ENCODE measurements at places on chromosomes 2 and 18.

DNA sequence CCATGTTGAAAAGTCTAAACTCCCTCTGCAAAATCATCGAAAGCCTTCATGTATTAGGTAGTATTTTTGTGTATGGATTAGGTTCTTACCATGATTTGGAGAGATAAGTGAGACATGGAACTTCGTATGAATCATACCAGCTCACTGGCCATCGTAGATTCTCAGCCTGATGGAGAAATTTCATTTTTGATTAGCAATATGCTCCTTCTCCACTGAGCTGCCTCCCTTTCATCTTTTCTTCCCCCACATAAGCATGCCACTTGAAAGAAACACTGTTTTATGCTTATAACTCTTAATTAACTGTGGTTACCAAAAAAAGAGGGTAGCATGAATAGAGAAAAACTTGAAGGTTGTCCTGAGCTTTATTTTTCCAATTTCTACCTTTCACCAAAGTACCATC is 111.9 kb downstream of the NCK2 start:
- DNase-seq: no peak

DNA sequence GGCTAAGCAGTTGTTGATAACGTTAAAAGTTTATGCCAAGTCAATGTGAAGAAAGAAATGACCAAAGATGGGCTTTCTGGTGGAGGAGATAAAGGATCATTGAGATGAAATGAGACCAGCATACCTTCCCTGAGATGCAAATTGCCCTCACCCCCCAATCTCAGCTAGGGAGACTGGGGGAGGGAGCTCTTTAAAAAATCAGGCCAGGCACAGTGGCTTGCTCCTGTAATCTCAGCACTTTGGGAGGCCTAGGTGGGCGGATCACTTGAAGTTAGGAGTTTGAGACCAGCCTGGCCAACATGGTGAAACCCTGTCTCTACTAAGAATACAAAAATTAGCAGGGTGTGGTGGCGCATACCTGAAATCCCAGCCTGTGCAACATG is 30.9 kb upstream of the KCMF1 start:
- no peak for DNase-seq

DNA sequence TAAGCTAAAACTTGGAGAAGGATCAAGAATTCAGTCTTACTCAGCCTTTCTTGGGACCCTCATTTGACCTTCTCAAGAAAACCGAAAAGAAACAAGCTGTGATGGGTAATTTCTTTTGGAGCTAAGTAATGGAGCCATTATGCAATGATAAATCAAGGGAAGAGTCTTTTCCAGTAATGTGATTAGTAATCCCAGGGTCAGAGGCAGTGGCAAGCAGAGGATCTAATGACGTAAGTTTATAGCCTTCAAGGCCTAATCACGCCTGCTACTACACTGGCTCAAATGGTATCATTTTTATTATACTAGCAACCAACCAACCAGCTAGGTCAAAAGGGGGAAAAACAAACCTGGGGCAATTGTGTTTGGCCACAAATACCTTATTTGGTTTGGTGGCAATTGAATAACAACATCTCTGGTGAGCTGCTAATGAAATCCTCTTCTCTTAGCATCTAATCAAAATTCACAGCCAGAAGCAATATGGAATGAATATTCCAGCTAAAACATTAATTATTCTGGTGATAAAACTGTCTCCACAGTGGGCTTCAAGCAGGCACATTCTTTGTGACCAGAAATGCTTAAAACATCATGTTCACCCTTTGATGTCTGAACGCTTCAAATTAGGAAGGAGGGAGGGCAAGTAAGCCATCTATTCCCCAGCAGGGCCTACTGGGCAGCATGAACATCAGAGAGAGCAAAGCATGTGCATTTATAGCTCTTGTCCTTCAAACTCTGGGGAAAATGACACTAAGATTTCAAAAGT is 114.9 kb upstream of the SULT1C3 start:
- no peak for DNase-seq

GRCh38 chr18:13245481-13246000 is 27.0 kb downstream of the LDLRAD4 start:
- DNase-seq: no peak

DNA sequence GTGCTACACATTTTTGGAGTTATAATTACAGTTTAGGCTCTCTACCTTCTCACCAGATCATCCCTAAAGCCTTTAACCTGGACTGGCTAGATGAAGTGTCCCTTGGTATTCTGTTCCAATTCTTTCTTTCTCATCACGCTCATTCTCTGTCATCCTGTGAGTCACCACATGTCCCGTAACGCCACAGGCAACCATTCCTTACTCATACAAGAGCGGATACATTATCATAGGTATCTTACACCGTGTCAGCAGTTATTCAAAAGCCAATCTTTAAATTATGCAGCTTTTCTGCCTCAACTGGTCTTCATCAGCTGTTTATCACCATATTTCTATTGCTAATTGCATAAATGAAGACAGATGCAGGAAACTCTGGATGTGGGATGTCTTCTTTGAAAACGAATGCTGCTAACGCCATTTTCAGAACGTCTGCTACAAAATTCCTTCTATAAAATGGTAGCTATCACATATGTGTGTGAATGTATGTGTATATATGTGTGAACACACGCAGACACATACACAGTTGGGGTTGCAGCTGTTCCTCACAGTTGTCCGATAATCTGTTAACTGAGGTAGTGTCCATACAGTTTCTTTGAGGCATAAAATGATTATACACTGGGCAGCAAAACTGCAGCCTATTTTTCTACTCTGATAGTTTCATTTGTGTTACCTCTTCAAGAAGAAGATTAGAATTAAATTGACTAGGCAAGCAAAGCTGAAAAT is 47.9 kb downstream of the EML6 start:
- DNase-seq: no peak

GRCh38 chr2:142270291-142270690 is 139.5 kb upstream of the LRP1B start:
- no peak for DNase-seq

DNA sequence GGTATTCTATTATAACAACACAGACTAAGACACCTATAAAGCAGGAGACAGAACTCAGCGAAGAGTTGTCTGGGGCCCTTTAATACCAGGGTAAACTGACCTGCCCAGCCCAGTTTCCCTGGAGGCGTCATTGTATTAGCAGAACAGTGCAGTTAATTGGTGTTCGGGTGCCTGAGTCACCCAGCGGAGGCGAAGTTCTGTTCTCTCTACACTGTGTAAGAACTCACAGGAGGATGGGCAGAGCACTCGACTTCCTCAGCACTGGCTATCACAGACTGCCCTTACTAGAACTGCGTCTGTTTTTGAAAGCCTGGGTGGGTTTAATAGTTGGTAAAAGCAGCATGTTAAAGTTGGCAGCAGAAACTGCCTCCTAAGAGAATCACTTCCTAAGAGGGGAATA is 106.5 kb upstream of the ATP8B1 start:
- no peak for DNase-seq

GRCh38 chr2:237818066-237818473 is 19.5 kb downstream of the RBM44 start:
- no peak for DNase-seq

GRCh38 chr2:102103284-102103683 is 39.3 kb upstream of the IL1R1 start:
- DNase-seq: no peak

DNA sequence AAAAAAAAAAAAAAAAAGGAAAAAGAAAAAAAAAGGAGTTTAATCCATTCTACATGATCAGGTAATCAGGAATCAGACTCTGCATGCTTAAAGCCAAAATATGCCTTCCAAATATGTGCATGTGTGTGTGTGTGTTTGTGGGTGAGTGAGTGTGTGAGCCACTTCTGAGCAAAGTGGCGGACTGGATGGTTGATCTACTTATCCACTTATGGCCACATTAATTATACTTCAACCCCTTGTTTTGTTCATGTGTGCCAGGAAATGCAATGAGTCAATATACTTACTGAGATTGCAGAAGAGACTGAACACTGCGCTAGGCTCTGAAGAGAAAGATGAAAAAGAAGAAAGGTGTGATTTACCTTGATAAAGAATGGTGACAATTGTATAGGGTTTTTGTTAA is 586.5 kb upstream of the NXPH2 start:
- DNase-seq: no peak

DNA sequence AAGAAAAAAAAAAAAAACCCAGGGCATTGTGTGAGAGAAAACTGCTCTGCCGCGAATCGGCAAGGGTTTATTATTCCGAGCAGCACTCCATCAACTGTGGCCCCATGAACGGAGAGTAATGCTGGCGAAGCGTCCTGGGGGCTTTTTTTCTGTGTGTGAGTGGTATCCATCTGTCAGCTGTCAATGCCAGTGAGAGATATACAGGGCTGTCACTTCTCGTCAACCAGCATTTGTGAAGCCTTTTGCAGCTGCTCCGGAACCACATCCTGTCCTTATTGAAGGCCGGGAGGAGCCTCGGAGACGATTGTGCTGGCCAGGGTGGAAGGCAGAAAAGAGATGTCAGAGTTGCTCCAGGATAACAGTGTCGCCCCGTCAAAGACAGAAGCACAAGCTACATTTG is 356.9 kb upstream of the SMIM21 start:
- DNase-seq: no peak

DNA sequence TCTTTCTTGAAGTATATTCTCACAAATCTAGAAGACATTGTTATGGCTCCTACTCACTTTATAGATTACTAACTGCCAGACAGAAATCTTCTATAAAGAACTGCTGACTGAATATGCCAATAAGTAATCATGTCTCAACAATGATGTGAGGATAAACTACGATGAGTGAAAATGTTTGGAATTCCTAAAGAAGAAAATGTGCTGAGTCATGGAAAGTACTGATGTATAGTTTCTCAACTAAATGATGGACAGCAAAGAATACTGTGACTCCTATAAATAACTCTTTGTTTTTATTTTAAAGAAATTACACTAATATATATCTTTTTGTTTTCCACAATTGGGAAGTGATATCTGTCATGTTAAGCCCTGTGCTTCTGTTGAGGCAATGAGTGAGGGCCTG is 232.9 kb downstream of the LNPK start:
- no peak for DNase-seq

GRCh38 chr18:54805571-54806334 is 22.5 kb upstream of the RAB27B start:
- no peak for DNase-seq

DNA sequence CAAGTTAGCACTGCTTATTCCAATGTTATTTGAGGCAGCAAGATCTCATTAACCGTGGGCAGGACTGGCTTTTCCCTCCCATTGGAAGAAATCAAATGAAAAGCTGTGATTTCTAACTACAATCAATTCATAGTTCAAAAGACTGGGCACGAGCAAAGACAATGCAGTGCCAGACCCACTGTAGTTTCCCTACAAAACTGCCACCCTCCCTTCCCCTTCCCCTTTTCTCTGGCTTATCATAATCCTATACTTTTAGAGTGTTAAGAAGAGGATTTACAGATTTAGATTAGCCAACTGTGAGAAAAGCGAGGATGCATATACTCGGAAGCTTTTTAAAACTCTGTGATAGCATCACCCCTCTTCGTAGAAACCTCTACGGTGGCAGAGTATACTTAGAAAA is 260.4 kb downstream of the STK39 start:
- no peak for DNase-seq

DNA sequence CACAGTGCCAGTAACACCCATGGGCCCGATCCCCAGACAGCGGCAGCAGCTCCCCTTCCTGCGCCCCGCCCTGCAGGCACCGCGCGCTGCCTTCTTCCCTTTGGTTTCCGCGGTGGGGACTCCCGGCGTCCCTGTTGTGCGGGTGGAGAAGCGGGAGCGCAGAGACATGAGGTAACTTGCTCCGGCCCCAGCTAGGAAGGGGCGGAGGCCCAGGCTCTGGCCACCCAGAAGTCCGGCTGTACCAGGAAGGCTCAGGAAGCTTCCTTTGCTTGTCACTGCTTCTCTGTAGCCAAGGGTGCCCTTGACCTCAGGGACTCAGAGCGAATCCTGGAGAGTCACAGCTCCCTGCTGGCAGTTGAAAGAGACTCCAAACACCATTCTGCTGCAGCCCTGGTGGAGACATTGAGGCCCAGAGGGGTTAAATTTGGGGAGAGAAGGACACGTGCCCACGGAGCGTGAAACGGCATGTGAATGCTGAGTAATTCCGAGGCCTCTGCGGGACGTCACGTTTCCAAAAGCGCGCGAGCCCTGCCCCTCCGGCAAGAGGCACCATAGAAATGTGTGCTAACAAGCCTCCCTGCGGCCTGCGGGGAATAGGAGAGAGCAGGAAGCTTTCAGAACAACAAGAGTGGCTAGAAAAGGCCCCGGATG is 6.7 kb upstream of the ADCY3 start:
- DNase-seq: no peak

- no peak for DNase-seq
Measured at GRCh38 chr18:63145166-63145850, 174.3 kb downstream of the BCL2 start.

- no peak for DNase-seq
Measured at GRCh38 chr2:130370490-130370889, 14.6 kb downstream of the PTPN18 start.

- no peak for DNase-seq
Measured at GRCh38 chr18:3447068-3447894, 2.7 kb upstream of the TGIF1 start.

- no peak for DNase-seq
Measured at GRCh38 chr2:558302-558642, 118.9 kb downstream of the TMEM18 start.

Data from stimulated activated CD8-positive, alpha-beta memory T cell treated with anti-CD3 and anti-CD28 coated beads, Interleukin-15, amount 100 ng/mL, for 4 hours (primary cell).